Renal cortex interstitium (tissue), 15 donors: ENCODE measurements at places on chromosomes 3 and 15. TPM values are rescaled to one million over a fixed set of nuclear protein-coding genes. Genes with fewer than 3 reads are reported as not detected.

DNA sequence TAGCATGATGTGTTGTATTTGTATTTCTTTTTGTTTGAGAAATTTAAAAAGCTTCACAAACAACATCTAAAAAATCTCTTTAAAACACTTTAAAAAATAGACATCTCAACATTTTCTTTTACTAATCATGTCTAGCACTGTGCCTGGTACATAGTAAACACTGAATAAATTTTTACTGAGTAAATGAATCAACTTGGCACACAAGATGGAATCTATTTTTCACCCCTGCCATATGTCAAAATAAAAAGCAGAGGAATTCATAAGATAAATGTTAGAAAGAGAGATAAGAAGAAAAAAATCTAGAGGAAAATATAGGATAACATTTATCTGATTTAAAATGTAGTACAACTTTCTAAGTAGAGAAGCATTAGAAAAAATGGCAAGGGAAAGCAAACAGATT lies 8.6 kb upstream of the GOLIM4 start:
- no peak for DNase-seq

The CHDH gene
- polyA plus RNA-seq = 9.2 TPM

The ADAMTS9 gene
- polyA plus RNA-seq = 138 TPM

GRCh38 chr3:131962982-131963381 lies 71.8 kb downstream of the CPNE4 start:
- DNase-seq = no peak

GRCh38 chr3:81277853-81278252 lies 483.6 kb downstream of the GBE1 start:
- DNase-seq = no peak

DNA sequence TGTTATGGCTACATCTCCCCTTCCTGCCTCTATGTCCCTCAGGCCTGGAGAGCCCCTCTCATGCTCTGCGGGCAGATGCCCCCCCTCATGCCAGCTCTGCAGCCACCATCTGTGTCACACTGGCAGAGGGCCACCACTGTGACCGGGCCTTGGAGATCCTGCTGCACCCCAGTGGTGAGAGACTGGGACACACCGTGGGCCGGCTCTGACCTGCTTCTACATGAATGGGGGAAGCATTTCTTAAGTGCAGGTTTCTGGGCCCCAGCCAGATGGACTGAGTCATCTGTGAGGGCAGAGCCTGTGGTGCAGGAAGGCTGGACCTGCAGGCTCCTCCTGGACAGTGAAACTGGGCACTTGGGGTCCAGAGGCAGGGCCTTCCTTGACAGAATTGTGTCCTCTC lies 4.8 kb downstream of the VWA5B2 start:
- DNase-seq = no peak

DNA sequence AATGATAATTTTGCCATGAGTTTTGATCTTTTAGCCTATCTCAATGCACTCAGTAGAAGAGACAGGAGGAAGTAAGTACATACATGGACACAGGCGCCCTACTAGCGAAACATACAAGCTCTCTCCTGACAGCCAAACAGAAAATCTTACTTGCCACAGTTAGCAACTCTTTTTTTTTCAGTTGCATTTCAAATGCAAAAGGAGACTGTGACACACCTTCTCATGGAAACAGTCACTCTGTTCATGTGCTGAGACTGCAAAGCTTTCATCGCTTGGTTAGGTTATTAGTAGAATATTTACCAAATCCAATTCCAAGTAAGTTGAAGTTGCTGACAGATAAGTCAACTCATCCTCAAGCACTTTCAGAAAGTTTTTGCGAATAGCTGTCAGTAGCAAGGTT lies 223.3 kb downstream of the FOXP1 start:
- no peak for DNase-seq

GRCh38 chr3:54818942-54819341 lies 108.9 kb downstream of the LRTM1 start:
- no peak for DNase-seq

DNA sequence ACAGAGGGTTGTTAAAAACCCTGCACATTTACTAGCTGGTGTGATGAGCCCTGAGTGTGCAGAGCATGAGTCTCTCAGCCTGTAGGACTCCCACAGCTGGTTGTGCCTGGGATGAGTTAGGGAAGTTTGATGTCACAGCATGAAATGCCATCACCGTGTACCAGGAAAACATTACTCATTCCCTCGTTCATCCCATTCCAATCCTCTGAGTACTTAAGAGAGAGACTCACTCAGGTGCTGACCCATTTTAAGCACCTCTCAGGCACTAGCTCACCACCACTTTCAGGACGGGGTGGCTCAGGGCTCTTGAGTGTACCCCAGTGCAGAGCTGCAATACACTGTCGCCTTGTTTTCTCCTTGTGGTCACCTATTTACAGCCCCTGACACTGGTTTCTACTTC lies 18.7 kb downstream of the MGLL start:
- no peak for DNase-seq

DNA sequence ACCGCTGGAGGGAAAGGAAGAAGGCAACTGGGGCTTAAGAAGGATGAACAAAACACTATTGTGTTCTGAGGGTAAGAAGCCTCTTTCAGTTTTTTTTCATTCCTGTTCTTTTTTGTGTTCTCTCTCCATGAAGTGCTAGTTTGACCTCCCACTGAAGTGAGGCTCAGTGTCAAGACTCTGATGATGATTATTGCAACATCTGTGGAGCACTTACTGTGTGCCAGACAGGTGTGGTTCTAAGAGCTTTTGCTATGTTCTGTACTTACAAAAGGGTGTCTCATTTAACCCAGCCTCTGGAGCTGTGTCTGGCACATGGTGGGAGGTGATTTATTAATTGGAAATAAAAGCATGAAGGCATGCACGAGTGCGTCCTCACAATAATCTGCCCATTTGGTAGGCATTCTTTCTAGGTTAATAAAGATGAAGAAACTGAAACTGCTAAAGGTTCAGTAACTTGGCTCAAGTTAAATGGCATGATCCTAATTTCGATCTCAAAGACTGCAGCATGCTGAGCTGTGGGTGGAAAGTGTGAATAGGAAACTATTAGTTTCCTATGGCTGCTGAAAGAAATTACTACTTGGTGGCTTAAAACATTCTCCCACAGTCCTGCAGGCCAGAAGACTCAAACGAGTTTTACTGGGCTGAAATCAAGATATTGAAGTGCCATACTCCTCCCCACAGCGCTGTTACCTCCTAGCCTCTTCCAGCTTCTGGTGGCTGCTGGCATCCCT lies 38.5 kb upstream of the VEPH1 start:
- no peak for DNase-seq

DNA sequence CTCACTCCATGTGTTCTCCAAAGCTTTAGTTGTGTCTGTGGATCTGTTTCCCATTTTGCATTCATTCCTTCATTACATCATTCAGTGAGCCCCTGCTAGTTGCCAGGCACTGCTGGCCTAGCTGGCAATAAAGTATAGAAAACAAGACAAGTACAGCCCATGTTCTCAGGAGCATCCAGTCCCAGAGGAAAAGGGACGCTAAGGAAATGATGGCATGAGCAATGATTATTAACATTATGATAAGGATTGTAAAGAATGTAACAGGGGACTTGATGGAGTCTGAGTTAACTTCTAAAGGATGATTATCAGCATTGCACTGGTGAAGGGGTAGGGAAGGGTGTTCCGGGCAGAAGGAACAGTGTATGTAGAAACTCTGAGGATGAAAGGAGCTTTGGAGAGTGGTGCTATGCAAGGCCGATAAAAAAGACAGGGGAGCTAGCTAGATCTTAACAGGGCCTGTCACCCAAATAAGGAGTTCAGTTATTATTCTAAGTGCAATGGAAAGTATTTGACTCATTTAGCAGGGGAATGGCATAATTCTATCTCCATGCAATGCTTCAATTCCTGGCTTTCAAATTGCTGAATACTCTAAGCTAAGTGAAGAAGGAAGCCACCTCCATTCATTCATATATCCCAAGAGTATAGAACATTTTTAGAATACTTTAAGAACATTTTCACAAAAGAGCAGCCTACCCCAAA lies 258.2 kb upstream of the STT3B start:
- no peak for DNase-seq

The GPR149 gene
- not detected for polyA plus RNA-seq

DNA sequence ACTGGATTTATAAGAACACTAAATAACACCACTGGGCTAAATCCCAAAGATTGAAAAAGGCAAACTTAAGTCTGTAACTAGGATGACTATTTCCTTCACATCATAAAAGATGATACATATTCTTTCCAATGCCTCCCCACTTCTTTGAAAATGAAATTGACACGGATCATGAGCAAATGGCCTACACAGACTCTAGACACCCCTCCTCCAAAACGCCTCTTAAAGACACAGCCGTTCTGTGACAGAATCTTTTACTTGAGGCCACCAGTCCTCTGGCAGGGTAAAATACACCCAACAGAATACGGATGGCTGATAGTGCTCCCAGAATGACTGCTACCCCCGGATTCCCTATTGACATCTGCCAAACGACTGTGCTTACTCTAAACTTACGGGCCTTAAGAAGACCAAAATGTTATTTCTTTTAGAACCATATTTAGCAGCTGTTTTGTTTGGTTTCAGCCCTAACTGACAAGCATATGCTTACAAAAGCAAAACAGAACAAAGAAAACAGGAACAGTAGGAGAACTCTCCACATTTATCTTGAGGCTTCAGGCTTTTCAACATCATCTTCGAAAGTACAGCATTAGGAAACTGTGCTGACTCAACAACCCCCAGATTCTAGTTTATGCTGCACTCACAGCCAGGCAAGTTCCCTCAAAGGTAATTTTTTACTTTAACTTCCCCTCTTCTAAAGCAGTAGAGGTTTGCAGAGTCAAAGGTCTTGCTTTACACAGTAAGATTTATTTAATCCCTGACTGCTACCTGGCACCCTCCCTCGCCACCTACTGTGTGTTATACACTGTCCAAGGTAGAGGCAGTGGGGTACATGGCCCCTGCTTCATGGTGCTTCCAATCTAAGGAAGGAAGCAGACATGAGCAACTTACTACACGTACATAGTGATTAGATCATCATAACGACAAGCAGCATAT lies 84.3 kb downstream of the TNIK start:
- no peak for DNase-seq

DNA sequence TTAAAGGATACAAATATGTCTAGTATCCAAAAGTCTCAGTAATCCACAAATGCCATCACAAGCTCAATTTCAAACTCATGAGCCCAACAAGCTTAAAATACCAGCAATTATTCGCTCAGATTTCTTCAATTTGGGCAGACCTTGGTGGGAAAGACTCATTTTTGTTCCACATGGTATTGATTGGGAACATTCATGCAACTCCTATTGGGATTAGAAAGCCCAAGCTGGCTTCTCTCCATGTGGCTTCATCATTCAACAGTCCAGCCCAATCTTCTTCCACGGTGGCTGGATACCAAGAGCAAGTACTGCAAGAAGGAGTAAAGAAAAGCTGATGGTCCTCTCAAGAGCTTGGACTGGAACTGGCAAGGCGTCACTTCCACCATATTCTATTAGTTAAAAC lies 66.3 kb downstream of the STRIT1 start:
- no peak for DNase-seq

DNA sequence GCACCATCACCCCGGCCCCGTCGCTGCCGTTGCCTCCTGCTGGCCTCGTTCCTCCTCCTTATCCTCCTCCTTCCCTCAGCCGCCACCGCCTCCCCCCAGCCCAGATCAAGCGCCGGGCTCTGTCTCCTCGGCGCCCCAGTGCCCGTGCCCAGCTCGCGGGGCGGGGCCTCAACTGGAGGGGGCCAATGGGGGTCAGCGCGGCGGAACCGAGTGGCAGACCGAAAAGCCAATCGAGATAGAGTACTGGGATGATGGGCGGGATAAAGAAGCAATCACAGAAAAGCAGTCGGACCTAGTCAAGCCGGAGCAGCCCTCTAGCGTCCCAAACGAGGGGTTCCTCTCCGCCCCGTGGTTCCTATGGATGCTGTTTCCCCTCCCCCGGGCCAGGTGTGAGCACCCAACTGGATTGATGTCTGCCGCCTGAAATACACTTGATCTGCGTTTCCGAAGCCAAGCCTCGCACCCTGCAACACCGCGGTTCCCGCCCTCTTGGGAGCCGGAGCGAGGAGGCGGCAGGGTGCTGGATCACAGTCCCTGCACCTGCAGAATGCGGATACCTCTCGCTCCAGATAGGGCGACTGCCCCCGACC lies at the start of gene FRMD5:
Gene FRMD5, minus strand, starts transcription at position 121 of the 590 bp plus-strand sequence.
- DNase-seq = peak; percentile 81

DNA sequence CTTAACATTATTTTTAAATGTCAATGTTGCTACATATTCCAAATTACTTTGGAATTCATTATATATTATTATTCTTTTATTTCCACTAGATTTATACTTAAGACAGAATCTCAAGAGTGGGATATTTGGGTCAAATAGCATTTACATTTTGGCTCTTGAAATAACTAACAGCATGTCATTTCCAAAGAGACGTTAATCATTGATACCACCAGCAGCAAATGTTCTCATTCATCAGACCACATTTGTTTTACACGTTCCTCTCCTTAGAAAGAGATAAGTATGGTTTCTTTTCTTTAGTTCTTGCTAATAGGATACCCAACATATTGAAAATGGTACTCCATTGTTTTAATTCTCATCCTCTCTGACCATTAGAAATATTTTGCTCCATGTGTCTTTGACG lies 229.8 kb downstream of the LPP start:
- DNase-seq = no peak

GRCh38 chr3:179016979-179017670 lies 54.5 kb downstream of the ZMAT3 start:
- no peak for DNase-seq

The KNL1 gene
- 19.0 TPM for polyA plus RNA-seq
